Activated T-helper 2 cell treated with anti-CD3 and anti-CD28 coated beads, Interferon-gamma antibody, Interleukin-2, Interleukin-4, amounts not matched to agents 10 μg/mL and 5 μg/mL and 100 μg/mL, durations not matched to agents 14 hours and 24 hours and 36 hours (primary cell): ENCODE measurements at places on chromosomes 1 and 21.

DNA sequence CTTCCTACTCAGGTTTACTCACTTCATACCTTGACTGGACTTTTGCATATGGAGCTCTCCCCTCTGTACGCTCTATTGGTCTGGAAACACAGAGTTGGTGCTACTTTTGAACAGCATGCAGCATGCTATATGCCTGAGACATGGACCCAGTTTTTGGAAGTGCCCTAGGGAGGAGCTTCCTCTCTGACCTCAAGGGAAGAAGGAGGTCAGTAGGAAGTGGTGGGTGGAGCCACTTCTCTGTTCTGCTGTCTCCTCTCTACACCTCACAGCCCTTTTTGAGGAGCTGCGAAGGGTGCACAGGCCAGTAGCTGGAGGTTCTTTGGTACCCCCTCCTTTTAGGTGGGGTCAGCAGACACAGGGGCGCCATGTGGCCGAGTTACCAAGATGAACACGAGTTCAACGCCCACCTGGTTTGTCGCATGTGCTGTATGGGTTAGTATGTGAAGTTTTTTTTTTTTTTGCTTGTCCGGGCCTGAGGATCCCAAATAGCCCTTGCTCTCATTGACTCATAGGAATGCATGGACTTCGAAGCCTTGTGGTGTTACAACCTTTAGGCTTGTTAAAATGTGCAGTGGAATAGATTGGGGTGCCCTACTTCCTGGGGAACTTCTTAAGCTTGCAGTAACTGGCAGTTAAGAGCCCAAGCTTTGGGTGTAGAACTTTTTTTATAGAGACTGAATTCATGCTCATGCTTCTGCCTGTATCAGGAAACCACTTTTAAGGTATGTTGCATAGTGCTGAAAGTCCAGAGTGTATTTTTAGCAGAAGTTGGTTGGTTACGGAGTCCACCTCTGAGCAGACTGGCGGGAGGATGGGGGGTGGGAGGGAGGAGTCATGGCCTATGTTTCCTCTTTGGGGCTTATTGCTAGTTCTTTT is 10.7 kb downstream of the MACF1 start:
- H3K4me1 ChIP-seq, result peaks cover 41% of the 10 kb centered on the region
- H3K27ac ChIP-seq, result peak overlapping the region; percentile 93
- H3K36me3 ChIP-seq, result peaks cover 34% of the 10 kb centered on the region
- peak overlapping the region; percentile 89 for H3K4me3 ChIP-seq

DNA sequence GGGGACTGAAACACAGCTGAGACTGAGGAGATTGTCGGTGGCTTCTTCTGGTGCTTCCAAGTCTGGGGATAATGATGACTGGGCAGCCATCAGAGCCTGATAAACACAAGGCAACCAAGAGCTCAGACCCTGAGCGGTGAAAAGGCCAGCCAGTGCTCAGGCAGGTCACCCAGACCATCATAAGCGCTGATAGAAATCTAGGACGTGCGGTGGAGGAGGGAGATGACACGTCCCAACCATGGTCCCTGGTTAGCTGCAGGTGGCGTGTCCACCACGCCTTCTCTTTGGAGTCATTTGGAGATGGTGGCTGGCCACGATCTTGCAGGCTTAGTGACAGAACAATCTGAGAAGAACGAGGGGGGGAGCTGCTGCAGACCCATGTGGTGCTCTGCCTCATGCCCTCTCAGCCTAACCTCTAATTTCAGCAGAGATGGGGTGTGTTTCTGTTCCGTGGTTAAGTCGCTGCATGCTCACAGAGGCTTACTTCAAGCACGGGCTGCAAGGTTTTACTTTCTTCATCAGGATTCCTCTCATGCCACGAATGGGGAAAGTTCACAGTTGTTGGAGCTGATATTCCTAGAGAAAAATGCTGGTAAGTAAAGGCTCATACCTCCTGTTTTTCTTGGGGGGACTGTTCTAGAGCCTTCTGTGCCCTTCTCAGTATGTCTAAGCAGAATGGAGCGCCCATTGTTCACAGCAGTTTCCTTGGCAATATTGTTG is 17.4 kb upstream of the IGSF5 start:
- no peak for DNase-seq
- no peaks in the 10 kb centered on the region for H3K27me3 ChIP-seq
- H3K36me3 ChIP-seq, result no peaks in the 10 kb centered on the region
- no peak overlapping the region for H3K4me3 ChIP-seq
- H3K4me1 ChIP-seq, result no peaks in the 10 kb centered on the region

DNA sequence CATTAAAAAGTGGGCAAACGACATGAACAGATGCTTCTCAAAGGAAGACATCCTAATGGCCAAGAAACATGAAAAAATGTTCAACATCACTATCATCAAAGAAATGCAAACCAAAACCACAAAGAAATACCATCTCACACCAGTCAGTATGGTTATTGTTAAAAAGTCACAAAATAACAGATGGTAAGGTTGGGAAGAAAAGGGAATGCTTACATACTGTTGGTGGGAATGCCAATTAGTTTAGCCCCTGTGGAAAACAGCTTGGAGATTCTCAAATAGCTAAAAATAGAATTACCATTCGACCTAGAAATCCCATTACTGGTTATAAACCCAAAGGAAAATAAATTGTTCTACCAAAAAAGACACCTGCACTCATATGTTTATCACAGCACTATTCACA is 369.4 kb downstream of the KCNH1 start:
- no peaks in the 10 kb centered on the region for H3K4me1 ChIP-seq
- H3K4me3 ChIP-seq, result no peak overlapping the region
- no peaks in the 10 kb centered on the region for H3K36me3 ChIP-seq
- no peak for DNase-seq

DNA sequence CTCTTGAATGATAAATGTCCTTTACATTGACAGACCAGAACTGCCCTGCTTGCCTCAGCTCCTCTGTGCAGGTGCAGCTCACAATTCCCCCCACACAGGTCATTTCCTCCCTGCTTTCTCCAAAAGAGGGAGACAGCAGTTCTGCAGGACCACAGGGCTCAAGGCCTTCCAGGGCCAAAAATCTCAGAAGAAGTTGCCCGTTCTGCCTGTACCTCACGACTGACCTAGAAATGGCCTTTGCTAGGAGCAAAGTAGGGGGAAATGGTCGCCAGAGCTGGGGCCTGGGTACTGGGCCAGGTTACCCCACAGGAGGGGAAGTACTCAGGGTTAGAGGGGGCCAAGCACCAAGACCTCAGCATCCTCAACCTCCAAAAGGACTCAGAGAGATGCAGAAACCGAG is 11.1 kb downstream of the RNU1-2 start:
- H3K27ac ChIP-seq, result no peak overlapping the region
- H3K27me3 ChIP-seq, result peaks cover 2% of the 10 kb centered on the region
- no peak for DNase-seq

DNA sequence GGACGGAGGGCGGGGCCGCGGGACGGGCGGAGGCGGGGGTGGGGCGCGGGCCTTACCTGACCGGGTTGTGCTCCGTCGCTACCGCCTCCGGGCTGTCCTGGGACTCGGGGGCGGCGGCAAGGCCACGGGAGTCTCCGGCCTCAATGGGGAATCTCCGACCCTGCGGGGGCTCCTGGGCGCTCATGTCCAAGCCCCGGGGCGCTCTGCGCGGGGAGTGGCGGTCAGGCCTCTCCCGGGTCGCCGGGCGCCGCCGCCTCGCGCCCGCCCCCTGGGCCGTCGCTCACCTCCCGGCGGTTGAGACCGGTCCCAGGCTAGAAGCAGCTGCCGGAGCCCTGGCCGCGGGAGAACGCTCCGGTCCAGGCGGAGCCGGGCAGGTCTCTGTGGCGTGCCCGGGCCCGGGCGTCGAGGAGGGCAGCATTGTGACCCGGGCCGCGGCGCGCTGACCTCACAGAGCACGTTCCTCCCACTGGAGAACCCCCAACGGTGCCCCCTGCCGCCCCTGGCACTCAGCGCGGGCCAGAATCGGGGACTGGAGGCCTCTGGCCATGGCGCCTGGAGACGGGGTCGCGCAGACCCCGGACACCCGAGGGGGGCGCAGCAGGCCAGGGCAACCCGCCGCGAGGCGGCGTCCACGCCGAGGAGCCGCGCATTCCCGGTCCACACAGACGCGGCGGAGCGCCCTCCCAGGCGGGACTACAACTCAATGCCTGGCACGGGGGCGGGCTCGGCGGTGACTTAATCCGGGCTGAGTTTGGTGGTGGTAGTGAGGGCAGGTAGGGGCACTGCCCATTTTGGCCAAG is 411 bp downstream of the FAM229A start:
- H3K4me3 ChIP-seq, result no peak overlapping the region
- H3K27me3 ChIP-seq, result peaks cover 8% of the 10 kb centered on the region
- H3K36me3 ChIP-seq, result peaks cover 34% of the 10 kb centered on the region
- peaks cover 18% of the 10 kb centered on the region for H3K4me1 ChIP-seq
- DNase-seq, result no peak

DNA sequence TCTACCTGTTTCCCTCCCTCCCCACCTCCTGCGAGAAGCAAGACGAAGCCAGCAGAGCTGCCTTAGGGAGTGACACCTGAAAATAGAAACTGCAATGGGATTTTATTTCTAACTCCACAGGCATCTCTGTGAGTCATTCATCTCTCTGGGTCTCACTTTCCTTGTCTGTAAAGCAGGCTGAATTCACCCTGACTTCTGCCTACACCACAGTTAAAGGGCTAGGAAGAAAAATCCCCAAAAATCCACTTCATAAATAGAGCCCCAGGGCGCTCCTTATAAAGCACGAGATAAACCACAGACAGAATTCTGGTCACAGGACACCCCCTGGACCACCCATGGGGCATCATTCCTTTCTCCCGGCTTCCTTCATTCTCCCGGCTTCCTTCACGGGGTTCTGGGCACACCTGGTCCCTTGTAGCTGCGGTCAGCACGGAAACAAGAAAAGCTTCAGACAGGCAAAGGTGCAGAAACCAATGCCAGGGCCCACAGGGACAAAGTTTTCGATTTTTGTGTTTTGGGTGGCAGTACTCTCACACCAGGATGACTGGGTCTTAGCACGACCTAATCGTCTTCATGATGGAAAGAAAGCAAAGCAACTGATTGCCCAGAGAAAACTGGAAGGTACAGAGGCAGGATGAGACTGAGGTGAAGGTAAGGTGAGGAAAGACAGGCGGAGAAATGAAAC is 2.8 kb upstream of the H6PD start:
- H3K27me3 ChIP-seq, result no peaks in the 10 kb centered on the region
- H3K27ac ChIP-seq, result no peak overlapping the region
- H3K4me1 ChIP-seq, result peaks cover 25% of the 10 kb centered on the region
- no peak for DNase-seq
- H3K4me3 ChIP-seq, result no peak overlapping the region

DNA sequence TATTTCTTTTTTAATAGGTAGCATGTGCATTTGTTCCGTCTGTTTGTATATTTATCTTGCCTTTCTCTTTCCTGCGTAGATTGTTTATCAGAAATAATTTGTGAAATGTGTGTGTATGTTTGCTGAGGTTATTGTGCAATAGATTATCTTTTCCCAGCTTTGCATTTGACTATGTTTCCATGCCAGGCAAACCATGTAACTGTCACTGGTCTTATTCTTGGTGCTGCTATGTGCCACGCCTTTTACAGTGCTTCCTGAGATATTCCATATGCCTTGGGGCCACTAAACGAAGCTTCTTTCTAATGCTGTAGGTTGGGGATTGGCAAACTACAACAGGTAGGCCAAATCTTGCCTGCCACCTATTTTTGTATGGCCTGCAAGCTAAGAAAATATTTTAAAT is 598.8 kb downstream of the PLPP3 start:
- H3K36me3 ChIP-seq, result no peaks in the 10 kb centered on the region
- no peak overlapping the region for H3K27ac ChIP-seq
- no peak for DNase-seq
- H3K27me3 ChIP-seq, result no peaks in the 10 kb centered on the region
- H3K4me3 ChIP-seq, result no peak overlapping the region

DNA sequence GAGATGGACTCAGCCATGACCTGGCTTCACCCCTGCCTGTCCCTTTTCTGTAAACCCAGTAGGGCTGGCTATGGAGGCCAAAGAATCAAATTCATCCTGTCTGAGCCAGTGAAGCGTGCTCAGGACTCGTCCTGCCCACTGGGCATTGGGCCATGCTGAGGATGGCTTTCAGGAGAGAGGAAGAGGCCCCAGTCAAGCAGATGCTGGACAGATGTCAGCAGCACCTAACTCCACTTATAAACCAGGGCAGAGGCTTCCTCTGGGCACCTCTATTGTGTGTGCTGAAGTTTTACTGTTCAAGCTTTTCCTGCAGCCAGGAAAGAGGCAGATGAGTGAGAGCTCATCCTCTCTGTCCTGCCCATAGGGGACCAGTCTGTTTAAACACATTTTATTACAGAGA is 97.4 kb upstream of the GCLM start:
- no peak overlapping the region for H3K4me3 ChIP-seq
- peaks cover 34% of the 10 kb centered on the region for H3K27me3 ChIP-seq
- no peaks in the 10 kb centered on the region for H3K4me1 ChIP-seq
- no peaks in the 10 kb centered on the region for H3K36me3 ChIP-seq

DNA sequence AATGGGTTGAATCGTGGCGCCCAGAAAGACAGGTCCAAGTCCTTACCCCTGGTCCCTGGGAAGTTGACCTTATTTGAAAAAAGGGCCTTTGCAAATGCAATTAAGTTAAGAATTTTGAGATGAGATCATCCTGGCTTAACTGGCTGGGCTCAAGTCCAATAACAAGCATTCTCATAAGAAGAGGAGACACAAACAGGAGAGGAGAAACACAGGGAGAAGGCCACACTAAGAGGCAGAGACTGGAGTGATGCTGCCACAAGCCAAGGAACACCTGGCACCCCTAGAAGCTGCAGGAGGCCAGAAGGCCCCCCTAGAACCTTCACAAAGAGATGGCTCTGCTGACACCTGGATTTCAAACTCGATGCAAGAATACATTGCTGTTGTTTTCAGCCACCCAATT is 44.6 kb downstream of the PDPN start:
- H3K4me3 ChIP-seq, result no peak overlapping the region
- H3K36me3 ChIP-seq, result no peaks in the 10 kb centered on the region
- no peaks in the 10 kb centered on the region for H3K4me1 ChIP-seq
- DNase-seq, result no peak
- H3K27me3 ChIP-seq, result no peaks in the 10 kb centered on the region

DNA sequence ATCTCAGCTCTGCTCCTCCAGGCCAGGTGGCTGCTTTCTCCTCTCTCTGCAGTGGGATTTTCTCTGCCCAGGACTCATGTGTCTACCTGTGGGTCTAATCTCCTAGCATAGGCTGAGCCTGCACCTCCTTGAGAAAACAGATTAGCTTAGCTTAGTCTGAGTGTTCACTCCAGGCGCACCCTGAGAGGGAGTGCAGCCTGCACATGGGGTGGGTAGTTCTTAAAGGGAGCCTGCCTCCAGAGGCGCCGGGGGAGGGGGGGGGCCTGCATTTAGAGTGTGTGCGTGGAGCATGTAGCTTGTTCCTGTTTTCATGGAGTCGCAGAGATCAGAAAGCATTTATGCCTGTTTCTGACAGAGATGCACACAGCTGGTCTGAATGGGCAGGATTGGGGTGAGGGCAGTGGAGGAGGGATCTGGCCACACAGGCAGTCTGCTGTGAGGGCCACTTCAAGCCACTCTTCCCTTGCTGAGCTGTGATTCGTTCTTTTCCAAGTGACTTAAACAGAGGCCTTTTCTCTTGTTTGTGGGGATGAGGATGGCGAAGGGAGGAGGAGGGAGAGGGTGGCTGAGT is 45.2 kb downstream of the GALNT2 start:
- no peak overlapping the region for H3K27ac ChIP-seq
- H3K27me3 ChIP-seq, result no peaks in the 10 kb centered on the region
- DNase-seq, result no peak
- H3K4me1 ChIP-seq, result peaks cover 65% of the 10 kb centered on the region
- no peak overlapping the region for H3K4me3 ChIP-seq

GRCh38 chr1:160727316-160727640 is 11.8 kb upstream of the SLAMF7 start:
- H3K4me1 ChIP-seq, result peaks cover 34% of the 10 kb centered on the region
- peaks cover 5% of the 10 kb centered on the region for H3K36me3 ChIP-seq
- no peak overlapping the region for H3K27ac ChIP-seq
- DNase-seq, result no peak
- no peaks in the 10 kb centered on the region for H3K27me3 ChIP-seq
